Dorsolateral prefrontal cortex (tissue), 122 donors: ENCODE measurements at places on chromosomes 7 and 10. TPM values are rescaled to one million over a fixed set of nuclear protein-coding genes. Genes with fewer than 3 reads are reported as not detected.

GRCh38 chr10:17771017-17771416, 19.0 kb downstream of the TMEM236 start:
- no peak for DNase-seq

DNA sequence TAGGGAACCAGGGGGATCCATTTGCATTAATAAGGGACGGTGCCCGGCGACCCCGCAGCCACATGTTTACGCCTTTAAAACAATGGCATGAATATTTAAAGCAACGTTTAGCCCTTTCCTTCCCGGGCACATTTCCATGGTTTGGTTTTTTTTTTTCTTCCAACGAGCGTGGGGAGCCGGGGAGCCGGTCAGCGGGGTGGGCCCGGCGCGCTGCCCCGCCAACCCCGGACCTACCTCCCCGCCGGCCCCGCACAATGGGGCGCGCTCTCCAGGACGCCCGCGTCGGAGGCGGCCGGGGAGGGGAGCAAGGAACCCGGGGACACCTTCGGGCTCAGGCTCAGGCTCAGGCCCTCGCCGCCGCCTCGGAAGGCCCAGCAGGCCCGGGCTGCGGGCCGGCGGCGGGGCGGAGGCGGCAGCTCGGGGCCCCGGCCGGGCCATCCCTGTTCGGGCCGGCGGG, 1.0 kb downstream of the SEPHS1 start:
- DNase-seq: no peak

Gene WIPF3
- 46.1 TPM for total RNA-seq

Gene GRM3
- 52.0 TPM for total RNA-seq

- no peak for DNase-seq
These were observed 265.4 kb upstream of the C7orf33 start for GRCh38 chr7:148325208-148325607.
